Thymus (tissue), 14 donors: ENCODE measurements at places on chromosomes 3 and 15. TPM values are rescaled to one million over a fixed set of nuclear protein-coding genes. Genes with fewer than 3 reads are reported as not detected.

The COL6A6 gene
- polyA plus RNA-seq = 0.25 TPM

The XIRP1 gene
- polyA plus RNA-seq = 1.1 TPM

The IL17RC gene
- polyA plus RNA-seq = 17.5 TPM

The HYKK gene
- polyA plus RNA-seq = 5.3 TPM

The ZIC1 gene
- 0.02 TPM for polyA plus RNA-seq

The PKM gene
- polyA plus RNA-seq = 199 TPM

The SLC27A2 gene
- polyA plus RNA-seq = 1.4 TPM

The STAG1 gene
- 15.9 TPM for polyA plus RNA-seq

The NSUN3 gene
- polyA plus RNA-seq = 8.7 TPM

The PLAAT1 gene
- 1.6 TPM for polyA plus RNA-seq

The AP3B2 gene
- 5.0 TPM for polyA plus RNA-seq

The CASR gene
- polyA plus RNA-seq = 0.43 TPM

The ATP10A gene
- polyA plus RNA-seq = 2.6 TPM

The MINAR1 gene
- polyA plus RNA-seq = 0.37 TPM

The ZPLD1 gene
- 0.11 TPM for polyA plus RNA-seq

The ZNF717 gene
- polyA plus RNA-seq = 12.1 TPM

The MYL3 gene
- polyA plus RNA-seq = 0.50 TPM

The LRRK1 gene
- 6.7 TPM for polyA plus RNA-seq

The CCDC13 gene
- polyA plus RNA-seq = 0.59 TPM

The THRB gene
- polyA plus RNA-seq = 3.5 TPM

The LRTM1 gene
- polyA plus RNA-seq = 0.62 TPM

The FBXW12 gene
- 0.07 TPM for polyA plus RNA-seq

The DNASE1L3 gene
- polyA plus RNA-seq = 12.9 TPM

The RTP3 gene
- 0.07 TPM for polyA plus RNA-seq

The RPS27L gene
- polyA plus RNA-seq = 181 TPM

The MNS1 gene
- 3.4 TPM for polyA plus RNA-seq

The INSYN1 gene
- 1.1 TPM for polyA plus RNA-seq

The SH2D7 gene
- polyA plus RNA-seq = 0.05 TPM

The PLA2G4F gene
- 7.3 TPM for polyA plus RNA-seq

The CAMP gene
- 2.9 TPM for polyA plus RNA-seq

The CCK gene
- polyA plus RNA-seq = 9.0 TPM

The GOLGA8O gene
- 0.21 TPM for polyA plus RNA-seq

The ANKUB1 gene
- polyA plus RNA-seq = not detected

The PLCH1 gene
- 7.6 TPM for polyA plus RNA-seq

The SNX22 gene
- 23.9 TPM for polyA plus RNA-seq

The CDHR4 gene
- polyA plus RNA-seq = 0.18 TPM

The CPN2 gene
- polyA plus RNA-seq = 0.07 TPM

The STXBP5L gene
- 0.02 TPM for polyA plus RNA-seq

The ISLR gene
- 11.0 TPM for polyA plus RNA-seq

The SLMAP gene
- polyA plus RNA-seq = 36.3 TPM

The IP6K2 gene
- 134 TPM for polyA plus RNA-seq

The MESP2 gene
- 0.16 TPM for polyA plus RNA-seq

The GOLGA6A gene
- 0.09 TPM for polyA plus RNA-seq

The SMCO1 gene
- polyA plus RNA-seq = 0.02 TPM

The TMEM212 gene
- not detected for polyA plus RNA-seq
